Left kidney (tissue), 8 donors: ENCODE measurements at places on chromosomes 1 and 21. TPM values are rescaled to one million over a fixed set of nuclear protein-coding genes. Genes with fewer than 3 reads are reported as not detected.
A peak's percentile ranks its signal among the peaks of the same experiment; 100 is the strongest.

DNA sequence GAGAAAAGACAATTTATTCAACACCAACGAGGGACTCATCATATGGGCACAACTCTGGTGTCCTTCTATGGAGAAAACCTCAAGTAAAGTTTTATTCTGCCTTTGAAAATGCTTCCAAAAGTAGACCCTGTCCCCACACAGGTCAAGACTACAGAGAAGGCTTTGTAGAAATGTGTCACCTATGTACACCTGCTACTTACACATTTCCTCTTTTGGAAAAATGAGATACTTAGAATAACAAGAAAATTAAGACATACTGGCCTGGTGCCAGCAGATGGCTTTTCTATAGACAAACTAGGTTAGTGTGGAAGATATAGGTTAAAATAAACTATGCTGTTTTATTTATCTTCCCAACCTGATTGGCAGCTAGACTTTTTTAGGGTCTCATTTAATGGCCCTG lies 13.6 kb downstream of the POGK start:
- DNase-seq, result no peak

GRCh38 chr1:17822741-17823426 lies 67.8 kb downstream of the ACTL8 start:
- DNase-seq, result no peak

GRCh38 chr1:231310391-231310934 lies 27.2 kb downstream of the EXOC8 start:
- no peak for DNase-seq

DNA sequence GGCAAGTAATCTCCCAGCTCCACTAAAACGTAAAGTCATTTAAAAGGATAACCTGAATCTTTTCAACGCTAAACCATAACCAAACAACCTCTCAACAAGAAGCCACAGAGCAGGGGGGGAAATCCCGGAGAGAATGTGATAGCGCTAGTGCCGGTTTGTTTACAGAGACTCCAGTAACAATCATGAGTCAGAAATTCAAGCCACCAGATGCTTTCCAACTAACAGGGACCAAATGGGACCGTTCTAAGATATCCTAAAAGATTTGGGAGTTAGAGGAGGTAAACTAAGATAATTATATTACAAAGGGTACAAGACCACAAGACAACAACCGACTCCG lies 825 bp downstream of the DCAF8 start:
- DNase-seq, result peak; percentile 68

DNA sequence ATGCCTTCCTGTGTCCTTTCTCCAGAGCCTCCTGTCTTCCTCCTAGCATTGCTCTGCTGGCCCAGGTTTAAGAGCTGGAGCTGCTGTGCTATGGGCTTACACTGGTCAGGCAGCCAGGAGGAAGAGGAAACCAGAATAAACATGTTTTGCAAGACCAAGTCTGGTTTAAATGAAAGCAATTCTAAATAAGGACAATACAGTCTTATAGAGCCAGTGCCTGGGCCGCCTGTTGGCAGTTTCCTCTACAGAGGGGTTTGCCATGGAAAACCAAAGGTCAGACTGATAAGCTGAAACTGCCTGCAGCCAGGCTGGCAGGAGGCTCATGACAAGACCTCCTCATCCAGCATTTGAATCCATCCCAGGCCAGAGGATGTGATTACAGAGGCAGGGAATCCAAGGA lies 92.9 kb upstream of the FGGY start:
- no peak for DNase-seq

DNA sequence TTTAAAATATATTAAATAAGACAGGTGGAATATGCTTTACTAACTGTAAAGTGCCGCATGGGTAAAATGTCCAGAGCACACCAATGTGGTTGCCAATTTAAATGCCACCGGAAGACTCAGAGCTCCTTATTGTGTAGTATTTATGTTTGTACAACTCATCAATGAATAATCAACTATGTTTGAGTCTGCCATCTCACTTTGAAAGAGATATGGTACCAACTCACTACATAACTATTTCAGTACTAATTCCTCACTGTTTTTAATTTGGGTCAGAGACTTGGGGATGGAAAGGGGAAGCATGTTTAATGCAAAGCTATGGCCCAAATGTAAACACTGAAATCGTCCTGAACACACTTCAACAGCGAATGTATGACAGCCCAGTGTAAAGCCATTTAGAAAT lies 144.8 kb downstream of the NR5A2 start:
- DNase-seq, result no peak

DNA sequence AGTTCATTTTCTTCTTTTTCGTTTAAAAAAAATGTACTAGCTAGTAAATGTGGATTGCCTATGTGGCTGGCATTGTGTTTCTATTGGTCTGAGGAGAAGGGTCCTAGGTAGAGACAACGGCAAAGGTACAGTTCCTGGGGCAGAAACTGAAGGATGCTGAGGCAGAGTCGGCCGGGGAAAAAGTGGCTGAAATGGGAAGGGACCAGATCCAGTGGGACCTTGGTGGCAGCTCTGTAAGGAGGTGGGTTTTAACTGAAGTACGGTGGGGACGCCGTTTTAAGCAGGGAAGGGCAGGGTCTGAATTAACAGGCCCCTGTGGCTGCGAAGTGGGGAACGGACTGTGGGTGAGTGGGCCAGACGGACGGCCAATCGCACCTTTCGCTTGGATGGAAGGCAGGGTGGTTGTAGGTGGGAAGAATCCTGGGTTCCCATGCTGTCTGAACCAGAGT lies 420 bp upstream of the VPS13D start:
- DNase-seq, result no peak

- no peak for DNase-seq
Measured at GRCh38 chr1:26848941-26849774, 13.8 kb upstream of the SFN start.

- DNase-seq, result no peak
Measured at GRCh38 chr1:167614851-167615250, 15.2 kb upstream of the RCSD1 start.

GRCh38 chr1:37034121-37035013 lies at the start of gene GRIK3:
GRIK3 (minus strand) TSS chr1:37034515; CDS start chr1:37034108, 407 bp downstream.
- no peak for DNase-seq

DNA sequence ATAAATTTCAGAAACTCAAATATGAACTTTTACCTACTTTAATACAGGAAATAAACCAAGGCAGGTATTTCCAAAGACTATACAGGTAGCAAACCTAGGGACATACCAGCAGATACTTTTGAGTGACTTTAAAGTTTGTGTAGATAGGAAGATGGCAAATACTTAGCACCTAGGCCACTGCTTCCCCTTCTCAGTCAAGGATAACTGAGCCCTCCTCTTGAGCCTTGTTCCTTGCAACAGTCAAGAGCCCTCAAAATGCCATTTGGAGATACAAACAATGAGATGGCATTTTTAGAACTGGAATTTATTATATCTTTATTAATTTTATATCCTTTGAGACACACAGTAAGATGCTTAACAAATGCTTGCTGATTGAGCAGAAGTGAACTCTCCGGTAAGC lies 65.9 kb downstream of the LPGAT1 start:
- no peak for DNase-seq

- no peak for DNase-seq
Measured at GRCh38 chr21:39776589-39776988, 31.6 kb downstream of the IGSF5 start.

DNA sequence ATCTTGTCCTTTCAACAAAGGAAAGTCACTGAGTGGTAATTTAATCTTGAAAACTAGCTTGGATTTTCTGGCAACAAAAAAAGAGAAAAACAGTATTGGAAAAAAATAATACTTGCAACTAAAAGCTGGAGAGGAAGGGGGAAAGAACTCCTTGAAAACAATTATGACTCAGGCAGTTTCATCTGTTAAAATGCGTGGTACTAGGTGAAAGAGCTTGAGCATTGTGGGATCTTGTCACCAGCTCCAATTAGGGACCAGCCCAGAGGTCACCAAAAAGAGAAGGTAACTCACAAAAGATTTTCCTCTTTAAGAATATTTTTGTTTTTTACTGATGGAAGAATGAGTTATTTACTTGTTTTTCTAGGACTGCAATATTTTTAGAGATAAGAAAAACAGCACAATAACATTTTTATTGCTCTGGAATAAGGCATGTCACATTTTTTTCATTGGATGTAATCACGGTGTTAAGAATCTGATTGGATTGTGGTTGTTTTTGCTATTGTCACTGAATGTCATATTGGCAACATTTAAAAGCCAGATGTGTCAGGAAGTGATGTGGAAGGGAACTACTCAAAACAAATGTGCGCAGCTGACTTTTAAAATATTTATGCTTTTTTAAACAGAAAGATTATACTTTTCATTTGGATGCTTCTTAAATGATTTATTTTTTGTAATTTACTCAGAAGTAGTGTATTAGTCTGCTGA lies 78.5 kb upstream of the ADAMTS5 start:
- DNase-seq, result no peak

DNA sequence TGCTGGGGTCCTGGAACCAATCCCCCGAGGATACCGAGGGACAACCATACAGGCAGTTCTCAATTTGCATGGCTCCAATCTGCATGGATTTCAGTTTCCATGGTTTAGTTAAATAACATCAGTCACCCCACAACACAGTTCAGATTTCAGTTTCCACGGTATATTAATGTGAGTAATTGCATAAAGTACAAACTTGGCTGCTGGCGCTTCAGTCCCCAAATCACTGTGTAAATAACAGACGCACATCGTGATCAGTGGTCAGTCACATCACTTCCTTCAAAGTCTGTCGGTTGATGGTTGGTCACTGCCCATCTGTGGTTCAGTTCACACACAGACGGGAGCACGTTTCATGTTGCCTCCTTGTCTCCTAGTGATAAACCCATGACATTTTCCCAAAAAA lies 66.4 kb upstream of the LPGAT1 start:
- no peak for DNase-seq

The SSR2 gene
- 362 TPM for polyA plus RNA-seq

GRCh38 chr1:23434260-23434775 lies 9.8 kb upstream of the TCEA3 start:
- no peak for DNase-seq

The NBPF6 gene
- polyA plus RNA-seq, result not detected

The TCEA3 gene
- polyA plus RNA-seq, result 49.3 TPM

- peak; percentile 80 for DNase-seq
Measured at GRCh38 chr1:58903514-58904298, 119.9 kb upstream of the JUN start.

- no peak for DNase-seq
Measured at GRCh38 chr21:18630446-18630845, 226.9 kb upstream of the TMPRSS15 start.

DNA sequence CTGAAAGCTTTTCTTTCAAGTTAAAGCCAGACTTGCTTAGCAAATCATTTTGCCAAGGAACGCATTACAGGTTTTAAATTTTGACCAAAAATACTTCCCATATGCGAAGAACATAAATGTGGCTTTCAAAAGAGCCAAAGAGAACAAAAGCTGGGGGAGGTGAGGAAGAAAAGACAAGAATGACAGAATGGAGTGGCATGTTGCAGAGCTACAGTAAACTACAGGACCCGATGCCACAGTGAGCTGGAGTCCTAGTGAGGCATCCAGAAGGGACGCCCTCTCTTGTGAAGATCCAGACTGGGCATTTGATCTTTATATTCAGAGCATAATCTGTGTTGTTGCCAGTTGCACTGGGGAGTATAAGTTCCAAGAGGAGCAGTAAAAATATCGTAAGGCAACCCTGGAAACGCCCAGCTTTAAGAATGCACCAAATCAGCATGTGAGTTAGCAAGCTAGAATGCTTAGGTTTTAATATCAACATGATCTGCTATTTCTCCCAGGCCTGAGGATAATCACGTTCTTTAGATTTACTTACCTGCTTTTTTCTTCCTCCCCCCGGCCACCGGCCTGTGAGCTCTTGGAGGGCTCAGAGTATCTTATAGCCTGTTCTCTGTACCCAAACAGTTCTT lies 48.4 kb upstream of the HOOK1 start:
- DNase-seq, result no peak

DNA sequence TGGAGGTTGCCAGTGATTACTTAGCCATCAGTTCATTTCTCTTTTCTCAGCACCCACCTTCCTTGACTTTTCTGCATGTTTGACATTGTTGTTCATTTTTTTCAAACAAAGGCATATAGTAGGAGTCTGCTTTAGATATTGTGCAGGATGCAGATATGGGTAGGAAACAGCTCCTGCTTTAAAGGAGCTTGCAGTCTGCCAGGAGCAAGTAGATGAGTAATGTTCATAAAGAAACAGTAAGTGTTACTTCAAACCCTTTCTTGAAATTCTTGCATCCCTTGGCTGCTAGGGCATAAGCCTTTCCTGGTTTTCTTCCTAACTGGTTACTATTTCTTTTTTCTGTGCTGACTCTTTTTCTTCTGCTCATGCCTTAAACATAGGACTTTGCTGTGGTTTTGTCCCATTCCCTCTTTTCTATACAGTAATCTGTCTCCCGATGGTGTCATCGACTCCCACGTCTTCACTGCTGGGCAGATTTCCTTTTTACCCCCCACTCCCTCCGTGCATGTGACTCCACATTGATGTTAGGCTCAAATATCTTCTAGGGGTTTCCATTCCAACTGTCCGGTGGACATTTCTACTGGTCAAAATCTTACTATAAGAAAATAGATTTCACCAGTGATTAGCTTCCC lies 20.4 kb downstream of the PTGFRN start:
- no peak for DNase-seq

The BSND gene
- 4.1 TPM for polyA plus RNA-seq

- no peak for DNase-seq
Measured at GRCh38 chr1:91729621-91730358, 156.2 kb downstream of the TGFBR3 start.

The RGS8 gene
- 0.12 TPM for polyA plus RNA-seq

The NOS1AP gene
- 10.7 TPM for polyA plus RNA-seq

GRCh38 chr1:16926491-16927073 lies 4.9 kb downstream of the CROCC start:
- DNase-seq, result peak; percentile 89

GRCh38 chr1:33836911-33837310 lies 27.0 kb upstream of the HMGB4 start:
- DNase-seq, result no peak

GRCh38 chr1:77889671-77890070 lies 1.2 kb downstream of the NEXN start:
- no peak for DNase-seq

- DNase-seq, result no peak
Measured at GRCh38 chr1:51733793-51734522, 117.1 kb downstream of the OSBPL9 start.

The MARCKSL1 gene
- 388 TPM for polyA plus RNA-seq

DNA sequence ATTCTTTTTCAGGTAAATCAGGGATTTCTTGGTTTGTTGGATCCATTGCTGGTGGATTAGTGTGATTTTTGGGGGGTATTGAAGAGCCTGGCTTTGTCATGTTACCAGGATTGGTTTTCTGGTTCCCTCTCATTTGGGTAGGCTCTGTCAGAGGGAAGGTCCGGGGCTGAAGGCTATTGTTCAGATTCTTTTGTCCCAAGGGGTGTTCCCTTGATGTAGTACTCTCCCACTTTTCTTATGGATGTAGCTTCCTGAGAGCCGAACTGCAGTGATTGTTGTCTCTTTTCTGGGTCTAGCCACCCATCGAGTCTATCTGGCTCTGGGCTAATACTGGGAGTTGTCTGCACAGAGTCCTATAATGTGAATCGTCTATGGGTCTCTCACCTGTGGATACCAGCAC lies 17.6 kb upstream of the CCSAP start:
- DNase-seq, result no peak

The ZMYND12 gene
- 5.1 TPM for polyA plus RNA-seq

GRCh38 chr1:181541947-181542346 lies 58.6 kb downstream of the CACNA1E start:
- DNase-seq, result no peak

The SMIM1 gene
- 6.6 TPM for polyA plus RNA-seq

The WNT3A gene
- 0.07 TPM for polyA plus RNA-seq
